ENCODE measurements at places on chromosomes 11 and 22. TPM values are rescaled to one million over a fixed set of nuclear protein-coding genes. Genes with fewer than 3 reads are reported as not detected.
A peak's percentile ranks its signal among the peaks of the same experiment; 100 is the strongest.

DNA sequence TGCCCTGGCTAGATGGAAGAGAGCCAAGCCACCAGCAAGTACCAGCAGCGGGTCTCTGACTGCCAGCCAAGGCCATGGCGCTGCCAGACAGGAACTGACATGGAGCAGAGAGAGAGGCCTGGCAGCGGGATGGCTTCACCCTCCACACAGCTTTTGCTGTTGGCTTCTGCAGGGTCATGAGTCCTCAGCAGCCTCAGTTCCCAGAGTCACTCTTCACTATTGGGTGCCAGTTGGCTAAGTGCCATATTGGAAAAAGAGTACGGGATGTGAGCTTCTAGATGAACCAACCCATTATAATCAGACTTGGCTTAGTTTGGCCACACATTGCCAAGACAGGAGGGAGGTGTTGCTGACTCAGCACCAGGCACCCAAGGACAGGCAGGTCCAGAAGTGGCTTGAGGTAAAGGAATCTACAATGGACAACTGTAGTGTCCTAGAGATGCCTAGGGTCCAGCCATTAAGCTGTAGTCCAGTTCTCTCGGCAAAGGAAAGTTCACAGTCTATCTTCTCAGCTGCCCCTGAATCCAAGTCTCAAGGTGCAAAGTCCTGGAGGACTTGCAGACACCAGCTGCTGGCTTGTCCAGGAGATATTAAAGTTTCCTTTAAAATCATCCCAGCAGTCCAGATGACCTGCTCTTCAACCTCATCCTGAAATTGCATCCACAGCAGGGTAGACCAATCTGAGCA, 40.7 kb upstream of the POU2AF1 start:
- H3K27me3 ChIP-seq = no peaks in the 10 kb centered on the region
- no peaks in the 10 kb centered on the region for H3K36me3 ChIP-seq
- H3K27ac ChIP-seq = no peak overlapping the region
- H3K4me3 ChIP-seq = no peak overlapping the region
- H3K4me1 ChIP-seq = peaks cover 25% of the 10 kb centered on the region

DNA sequence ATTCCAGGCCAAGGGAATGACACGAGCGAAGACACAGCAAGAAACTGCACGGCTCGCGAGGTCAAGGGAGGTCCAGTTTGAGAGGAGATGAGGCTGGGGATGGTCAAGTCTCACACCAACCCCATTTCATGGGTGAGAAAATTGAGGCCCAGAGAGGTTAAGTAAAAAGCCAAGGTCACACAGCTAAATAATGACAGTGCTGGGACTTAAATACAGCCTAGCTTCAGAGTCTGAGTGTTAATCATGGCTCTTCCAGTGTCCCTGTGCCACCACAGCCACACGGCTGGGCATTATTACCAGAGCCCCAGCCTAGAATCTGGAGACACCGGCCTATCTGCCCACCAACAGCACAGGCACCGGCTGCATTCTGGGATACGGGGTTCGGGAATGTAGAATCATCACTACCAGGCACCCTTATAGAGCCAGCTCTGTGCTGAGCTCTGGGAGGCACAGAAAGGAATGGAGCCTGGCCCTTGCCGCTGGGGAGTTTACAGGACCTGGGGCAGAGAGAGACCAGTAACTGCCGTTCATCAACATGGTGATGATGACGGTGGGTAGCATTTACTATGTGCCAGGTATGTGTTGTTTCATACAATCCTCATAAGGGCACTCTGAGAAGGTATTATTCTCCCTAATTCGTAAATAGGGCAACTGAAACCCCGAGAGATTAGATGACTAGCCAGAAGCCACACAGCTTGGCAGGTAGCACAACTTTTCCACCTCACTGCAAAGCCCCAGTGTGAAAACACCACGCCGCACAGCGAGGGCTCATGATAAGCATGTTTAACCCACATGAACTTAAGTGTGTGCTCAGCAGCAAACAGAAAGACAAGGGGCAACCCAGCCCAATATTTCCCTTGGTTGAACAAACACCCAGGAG, 51.8 kb downstream of the CD6 start:
- peaks cover 67% of the 10 kb centered on the region for H3K36me3 ChIP-seq
- peak overlapping the region; percentile 100 for H3K27ac ChIP-seq
- peaks cover 79% of the 10 kb centered on the region for H3K4me1 ChIP-seq
- H3K4me3 ChIP-seq = peak overlapping the region; percentile 81
- DNase-seq = peak; percentile 92

The OR4A5 gene
- total RNA-seq = not detected

The HTR3A gene
- total RNA-seq = not detected
